A549 treated with Mapracorat at 1 μM for 4 hours (cell line): ENCODE measurements at places on chromosomes 2 and 18. TPM values are rescaled to one million over a fixed set of nuclear protein-coding genes. Genes with fewer than 3 reads are reported as not detected.

Gene MROH2A
- 0.12 to 0.26 TPM (median 0.18 TPM) in 4 of 5 replicates, not detected in the other for total RNA-seq

Gene GULP1
- 25.8 to 41.3 TPM (median 29.9 TPM) in 5 replicates for total RNA-seq

Gene CETN1
- not detected in 5 replicates for total RNA-seq

Gene ALKAL2
- not detected in 5 replicates for total RNA-seq

Gene DLGAP1
- total RNA-seq: 0.03 TPM in 1 of 5 replicates, not detected in the others

Gene PLEK
- not detected in 5 replicates for total RNA-seq

Gene CEBPZOS
- total RNA-seq: 38.3 to 43.0 TPM (median 40.4 TPM) in 5 replicates

Gene ANKRD30B
- not detected in 5 replicates for total RNA-seq

Gene CHRND
- total RNA-seq: not detected in 5 replicates

Gene IL1RN
- total RNA-seq: 0.13 to 0.53 TPM (median 0.37 TPM) in 5 replicates

Gene L3MBTL4
- total RNA-seq: not detected in 5 replicates

Gene SRSF7
- total RNA-seq: 294 to 422 TPM (median 345 TPM) in 5 replicates

Gene VWC2L
- not detected in 5 replicates for total RNA-seq

Gene AGFG1
- total RNA-seq: 105 to 134 TPM (median 115 TPM) in 5 replicates

Gene RNU2-63P
- total RNA-seq: not detected in 5 replicates

Gene GPR45
- not detected in 5 replicates for total RNA-seq

Gene CYTIP
- 0.25 TPM in 1 of 5 replicates, not detected in the others for total RNA-seq

Gene INHBB
- total RNA-seq: 16.3 to 29.2 TPM (median 20.2 TPM) in 5 replicates

Gene DSG1
- not detected in 5 replicates for total RNA-seq

Gene PLGLB2
- 0.19 to 0.35 TPM (median 0.27 TPM) in 4 of 5 replicates, not detected in the other for total RNA-seq

Gene NAT8
- not detected in 5 replicates for total RNA-seq

Gene LCT
- total RNA-seq: 0.05 to 0.06 TPM in 2 of 5 replicates, not detected in the others

Gene IL36B
- total RNA-seq: 0.15 to 0.34 TPM (median 0.17 TPM) in 3 of 5 replicates, not detected in the others

Gene OXER1
- not detected in 5 replicates for total RNA-seq

Gene SOX11
- total RNA-seq: not detected in 5 replicates

Gene SERPINB13
- not detected in 5 replicates for total RNA-seq

Gene GALM
- total RNA-seq: 15.6 to 18.5 TPM (median 16.1 TPM) in 5 replicates

Gene GCG
- not detected in 5 replicates for total RNA-seq

Gene CERS6
- 14.2 to 16.8 TPM (median 16.4 TPM) in 5 replicates for total RNA-seq

Gene CROCC2
- total RNA-seq: not detected in 5 replicates

Gene KCNG2
- not detected in 5 replicates for total RNA-seq

Gene MEP1B
- 0.05 TPM in 1 of 5 replicates, not detected in the others for total RNA-seq

Gene ADCYAP1
- total RNA-seq: not detected in 5 replicates

Gene ACADL
- total RNA-seq: 0.06 to 0.19 TPM (median 0.13 TPM) in 4 of 5 replicates, not detected in the other

Gene RNF181
- total RNA-seq: 186 to 196 TPM (median 192 TPM) in 5 replicates

Gene EFHD1
- 4.0 to 5.0 TPM (median 4.2 TPM) in 5 replicates for total RNA-seq

Gene PARD3B
- total RNA-seq: 0.62 to 1.1 TPM (median 1.0 TPM) in 5 replicates

Gene TMEM37
- total RNA-seq: 1.4 to 2.6 TPM (median 2.1 TPM) in 5 replicates

Gene FOXD4L1
- total RNA-seq: 0.16 to 0.63 TPM (median 0.31 TPM) in 5 replicates

Gene TMEM247
- total RNA-seq: not detected in 5 replicates

Gene REG1B
- total RNA-seq: not detected in 5 replicates

Gene TFPI
- 42.2 to 59.1 TPM (median 50.4 TPM) in 5 replicates for total RNA-seq

Gene MAB21L4
- 0.11 to 0.28 TPM (median 0.20 TPM) in 5 replicates for total RNA-seq

Gene REG1A
- total RNA-seq: not detected in 5 replicates

Gene RPRM
- 0.12 TPM in 1 of 5 replicates, not detected in the others for total RNA-seq

Gene CACNB4
- 0.08 to 0.16 TPM (median 0.13 TPM) in 5 replicates for total RNA-seq

Gene COLEC12
- total RNA-seq: 0.03 to 0.11 TPM (median 0.06 TPM) in 5 replicates

Gene FAM237A
- not detected in 5 replicates for total RNA-seq

Gene HAAO
- total RNA-seq: not detected in 5 replicates

Gene MRPL44
- 45.8 to 52.4 TPM (median 47.5 TPM) in 5 replicates for total RNA-seq

Gene TEKT4
- total RNA-seq: not detected in 5 replicates

Gene IL18R1
- total RNA-seq: 1.0 to 1.5 TPM (median 1.3 TPM) in 5 replicates

Gene KCNK3
- 0.43 to 0.94 TPM (median 0.79 TPM) in 5 replicates for total RNA-seq

Gene CYP26B1
- 10.8 to 16.9 TPM (median 15.1 TPM) in 5 replicates for total RNA-seq

Gene BCL2L11
- 5.7 to 9.1 TPM (median 6.5 TPM) in 5 replicates for total RNA-seq

Gene LMAN1
- total RNA-seq: 24.7 to 31.7 TPM (median 30.7 TPM) in 5 replicates

Gene DCDC2C
- 0.24 to 0.57 TPM (median 0.38 TPM) in 3 of 5 replicates, not detected in the others for total RNA-seq

Gene SEMA4C
- total RNA-seq: 15.7 to 21.7 TPM (median 20.4 TPM) in 5 replicates
